GM23338 (cell line): ENCODE measurements at places on chromosomes 1 and 21. TPM values are rescaled to one million over a fixed set of nuclear protein-coding genes. Genes with fewer than 3 reads are reported as not detected.

GRCh38 chr21:45129189-45129923, 55.0 kb downstream of the ADARB1 start:
- no peak for DNase-seq

DNA sequence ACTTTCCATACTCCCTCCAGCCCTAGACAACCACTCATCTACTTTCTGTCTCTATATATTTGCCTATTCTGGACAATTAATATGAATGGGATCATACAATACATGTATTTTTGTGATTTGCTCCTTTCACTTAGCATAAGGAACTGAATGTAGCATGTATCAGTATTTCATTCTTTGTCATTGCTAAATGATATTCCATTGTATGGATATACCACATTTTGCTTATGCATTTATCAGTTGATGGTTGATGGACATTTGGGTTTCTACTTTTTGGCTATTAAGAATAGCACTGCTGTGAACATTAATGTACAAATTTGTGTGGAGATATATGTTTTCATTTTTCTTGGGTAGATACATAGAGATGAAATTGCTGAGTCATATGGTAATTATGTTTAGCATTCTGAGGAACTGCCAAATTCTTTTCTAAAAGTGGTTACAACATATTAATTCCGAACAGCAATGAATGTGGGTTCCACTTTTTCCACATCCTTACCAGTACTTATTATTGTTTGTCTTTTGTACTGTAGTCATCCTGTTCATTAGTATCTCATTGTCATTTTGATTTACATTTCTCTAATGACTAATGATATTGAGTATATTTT, 121.0 kb downstream of the LRRC40 start:
- DNase-seq, result no peak

- DNase-seq, result no peak
These were observed 116.6 kb downstream of the HS2ST1 start for GRCh38 chr1:87030740-87031690.

DNA sequence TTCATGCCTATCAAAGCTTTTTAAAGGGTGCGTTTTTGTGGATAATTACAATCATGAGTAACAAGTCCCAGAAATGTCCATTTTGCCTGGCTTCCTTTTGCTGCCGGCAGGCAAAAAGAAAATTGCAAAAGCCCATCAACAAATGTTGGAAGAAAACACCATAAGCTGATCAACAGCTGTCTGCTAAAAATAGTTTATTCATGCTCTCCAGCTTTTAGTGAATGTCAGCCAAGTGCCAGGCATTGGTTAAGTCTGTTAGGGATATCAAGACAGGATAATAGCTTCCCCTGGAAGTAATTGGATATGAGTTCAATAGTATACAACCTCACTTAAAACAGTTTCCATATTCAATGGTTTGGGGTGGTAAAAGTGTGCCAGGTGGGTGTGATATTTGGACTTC, 13.6 kb upstream of the AGMAT start:
- DNase-seq, result no peak

ZCCHC17 gene
- total RNA-seq, result 40.1 and 43.7 TPM in 2 replicates

DNA sequence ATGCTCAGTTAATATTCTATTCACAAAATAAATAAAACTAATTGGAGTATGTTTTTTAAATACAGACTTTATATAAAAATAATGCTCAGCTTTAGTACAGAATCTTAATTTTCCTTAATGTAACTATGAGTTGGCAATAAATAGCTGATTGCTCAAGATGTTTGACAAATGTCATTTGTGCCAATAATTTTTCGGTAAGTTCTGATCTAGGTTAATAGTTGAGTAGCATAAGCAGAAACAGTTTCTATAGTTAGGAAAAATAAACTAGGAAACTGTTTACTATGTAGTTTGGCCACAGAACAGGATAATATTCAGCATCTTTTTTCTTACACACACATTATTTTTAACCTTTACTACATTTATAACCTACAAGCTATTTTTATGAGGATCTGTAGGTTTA, 40.3 kb downstream of the KCTD3 start:
- no peak for DNase-seq

ERICH3 gene
- not detected in 2 replicates for total RNA-seq

DNA sequence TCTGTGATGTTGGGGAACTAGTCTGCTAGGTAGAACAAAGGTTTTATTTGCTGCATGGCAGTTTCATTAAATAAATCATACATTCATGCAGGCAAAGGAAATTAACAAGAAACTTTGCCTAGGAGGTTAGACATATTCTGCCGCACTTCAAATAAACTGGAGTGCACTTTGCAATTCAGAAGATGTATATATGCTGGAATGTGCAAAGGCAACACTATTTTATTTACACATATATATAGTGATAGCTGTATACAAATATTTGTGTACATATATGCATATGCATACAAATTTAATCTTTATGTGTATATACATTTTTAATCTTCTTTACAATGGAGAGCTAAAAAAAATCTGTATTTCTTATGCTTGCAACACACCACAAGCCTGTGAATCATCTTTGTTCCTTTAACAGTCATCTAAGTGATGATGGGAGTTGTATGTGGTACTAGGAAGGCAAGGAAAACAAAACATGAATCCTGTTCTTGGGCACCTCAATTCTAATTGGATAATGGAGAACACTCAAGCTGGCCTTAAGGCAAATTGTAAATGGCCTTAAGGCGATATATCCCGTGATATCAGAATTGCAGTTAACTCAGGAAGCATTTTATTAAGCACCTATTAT, 605.8 kb upstream of the CAMK1G start:
- no peak for DNase-seq

- no peak for DNase-seq
These were observed 20.7 kb downstream of the SIM2 start for GRCh38 chr21:36719614-36720013.

- DNase-seq, result no peak
These were observed 52.2 kb downstream of the ZBTB40 start for GRCh38 chr1:22503721-22504410.

DNA sequence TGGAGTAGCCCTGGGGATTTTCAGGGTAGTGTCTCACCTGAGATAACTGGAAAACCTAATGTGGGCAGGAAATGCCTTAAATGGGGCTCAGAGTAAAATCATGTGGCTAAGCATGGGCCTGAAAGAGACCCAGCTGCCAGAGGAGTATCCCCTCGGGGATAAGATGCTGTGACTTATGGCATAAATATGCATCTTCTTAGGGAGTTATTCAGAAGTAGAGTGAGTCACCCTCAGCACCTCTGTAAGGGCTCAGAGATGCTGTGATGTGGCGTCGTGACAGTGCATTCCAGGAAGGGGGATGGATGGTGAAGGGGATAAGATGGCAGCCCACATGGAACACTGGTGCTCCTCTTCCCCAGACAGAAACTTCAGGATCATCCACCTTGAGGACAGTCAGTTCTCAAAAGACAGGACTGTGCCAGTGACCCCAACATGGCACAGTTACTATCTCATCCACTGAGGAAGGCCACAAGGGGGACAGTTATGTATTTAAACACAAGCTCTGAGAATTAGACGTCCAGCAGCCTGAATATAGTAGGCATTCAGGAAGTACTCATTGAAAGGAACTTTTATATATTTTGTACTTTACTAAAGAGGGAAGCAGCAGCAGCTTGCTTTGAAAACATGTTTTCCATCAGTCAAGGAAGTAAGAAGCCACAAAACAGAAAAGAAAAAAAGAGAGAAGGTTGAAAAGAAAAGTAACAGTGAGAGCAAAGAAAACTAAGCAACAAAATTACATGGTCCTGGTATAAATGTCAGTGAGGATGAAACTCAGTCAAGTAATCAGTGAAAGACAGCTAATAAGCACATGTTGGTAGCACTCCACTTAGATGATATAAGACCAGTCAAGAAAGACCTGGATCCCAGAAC, 8.3 kb downstream of the IL24 start:
- DNase-seq, result no peak

- DNase-seq, result peak; percentile 96
These were observed 229.2 kb upstream of the CAMK1G start for GRCh38 chr1:209354111-209354839.

SRGAP2B gene
- 16.3 and 28.8 TPM in 2 replicates for total RNA-seq

DNA sequence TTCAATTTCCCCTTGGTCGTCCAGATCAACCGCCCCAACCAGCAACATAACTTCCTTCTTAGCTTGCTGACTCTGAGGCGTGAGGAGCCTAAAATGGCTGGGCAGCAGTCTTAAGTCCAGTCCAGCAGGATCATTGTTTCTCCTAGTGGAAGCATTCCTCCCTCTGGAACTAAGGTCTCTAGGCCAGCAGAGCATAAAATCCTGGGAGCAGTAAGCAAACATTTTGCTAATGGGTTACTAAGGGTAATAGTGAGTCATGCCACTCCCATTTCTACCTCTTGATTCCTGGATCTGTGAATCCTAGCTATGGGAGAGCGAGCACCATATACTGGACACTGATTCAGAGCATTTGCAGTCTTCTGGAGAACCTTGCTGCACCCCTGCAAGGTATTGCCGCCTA, 59.9 kb downstream of the ADSS2 start:
- no peak for DNase-seq

- peak; percentile 41 for DNase-seq
These were observed at the start of gene GJC2 for GRCh38 chr1:228149406-228150119. Gene GJC2, plus strand, starts transcription at chr1:228149930. Its CDS starts 7,829 bp downstream, at chr1:228157759.

DNA sequence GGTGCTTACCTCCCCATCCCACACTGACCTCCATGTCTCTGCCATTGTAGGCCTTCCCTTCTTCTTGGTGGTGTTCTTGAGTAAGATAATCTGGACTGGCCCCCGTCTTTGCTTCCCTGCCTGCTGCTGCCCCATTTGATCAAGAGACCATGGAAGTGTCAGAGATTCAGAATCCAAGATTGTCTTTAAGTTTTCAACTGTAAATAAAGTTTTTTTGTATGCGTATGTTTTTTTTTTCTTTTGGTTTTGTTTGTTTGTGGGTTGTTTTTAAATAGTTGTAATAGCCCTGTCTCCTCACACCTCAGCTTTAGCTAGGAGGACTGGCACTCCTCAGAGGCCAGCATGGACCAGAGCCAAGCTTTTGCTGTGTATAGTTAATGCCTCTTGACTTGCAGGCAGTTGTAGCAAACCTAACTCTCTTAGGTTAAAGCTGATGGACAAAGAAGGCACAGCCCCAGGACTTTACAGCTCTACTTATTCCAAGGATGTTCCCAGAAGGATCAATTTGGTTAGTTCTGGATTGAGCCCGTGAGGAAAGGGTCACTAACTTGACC, 5.6 kb upstream of the YBX1 start:
- DNase-seq, result no peak

GRCh38 chr1:83095570-83095969, 903.4 kb downstream of the TTLL7 start:
- DNase-seq, result no peak

PTGER3 gene
- total RNA-seq, result 1.6 and 4.5 TPM in 2 replicates

DNA sequence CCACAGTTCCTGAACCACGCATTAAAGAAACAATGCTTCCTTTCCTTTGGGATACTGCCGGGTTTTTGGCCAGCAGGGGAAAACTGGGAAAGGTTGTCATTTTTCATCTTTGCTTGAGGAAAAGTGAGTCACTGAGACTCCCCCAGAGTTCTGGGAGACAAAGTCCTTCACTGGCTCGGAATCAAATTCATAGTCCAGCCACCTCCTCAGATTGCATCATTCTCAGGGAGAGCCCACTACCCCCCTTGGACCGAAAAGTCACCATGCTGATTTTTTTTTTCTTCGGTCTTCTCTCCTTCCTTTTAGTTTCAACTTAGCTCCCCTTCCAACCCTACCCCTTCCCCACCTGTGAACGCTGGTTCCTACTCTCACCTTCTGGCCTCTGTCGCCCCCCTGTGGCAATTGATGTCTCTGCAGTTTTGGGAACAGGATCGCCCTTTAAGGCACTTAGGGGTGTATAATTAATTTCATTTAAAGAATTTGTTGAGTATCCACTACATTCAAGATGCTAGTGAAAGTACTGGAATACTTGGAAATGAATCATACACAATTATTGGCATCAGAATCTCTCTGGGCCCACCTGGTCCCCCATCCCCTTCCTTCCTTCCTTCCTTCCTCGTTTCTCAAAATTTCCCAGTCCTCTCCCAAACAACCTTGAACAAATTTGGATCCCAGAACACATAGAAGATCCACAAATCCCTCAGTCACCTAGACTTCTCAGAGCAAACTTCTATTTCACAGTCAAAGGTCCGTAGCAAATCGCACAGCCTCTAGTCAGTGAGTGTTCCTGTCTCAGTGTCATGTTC, 6.9 kb downstream of the ACKR1 start:
- DNase-seq, result peak; percentile 92

SLC1A7 gene
- total RNA-seq, result not detected in 2 replicates

DNA sequence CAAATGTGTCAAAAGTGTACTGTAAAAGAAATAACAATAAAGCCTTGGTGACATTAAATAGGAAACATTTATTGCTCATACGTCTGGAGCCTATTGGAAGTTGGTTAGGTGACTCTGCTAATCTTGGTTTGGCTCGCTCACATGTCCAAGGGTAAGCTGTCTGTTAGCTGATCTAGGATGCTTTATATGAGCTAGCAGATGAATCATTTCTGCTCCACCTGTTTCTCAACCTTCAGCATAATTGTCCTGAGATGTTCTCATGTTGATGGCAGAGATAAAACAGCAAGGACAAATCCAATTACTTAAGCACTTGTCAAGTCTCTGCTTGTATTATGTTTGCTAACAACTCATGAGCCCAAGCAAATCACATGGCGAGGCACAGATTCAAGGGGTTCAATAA, 56.0 kb upstream of the CD53 start:
- DNase-seq, result no peak

FCRL6 gene
- not detected in 2 replicates for total RNA-seq

- no peak for DNase-seq
These were observed 17.3 kb upstream of the ADARB1 start for GRCh38 chr21:45056917-45057560.

ARHGEF2 gene
- 64.0 and 87.6 TPM in 2 replicates for total RNA-seq

- DNase-seq, result no peak
These were observed 25.5 kb upstream of the DDAH1 start for GRCh38 chr1:85490270-85490985.

DNA sequence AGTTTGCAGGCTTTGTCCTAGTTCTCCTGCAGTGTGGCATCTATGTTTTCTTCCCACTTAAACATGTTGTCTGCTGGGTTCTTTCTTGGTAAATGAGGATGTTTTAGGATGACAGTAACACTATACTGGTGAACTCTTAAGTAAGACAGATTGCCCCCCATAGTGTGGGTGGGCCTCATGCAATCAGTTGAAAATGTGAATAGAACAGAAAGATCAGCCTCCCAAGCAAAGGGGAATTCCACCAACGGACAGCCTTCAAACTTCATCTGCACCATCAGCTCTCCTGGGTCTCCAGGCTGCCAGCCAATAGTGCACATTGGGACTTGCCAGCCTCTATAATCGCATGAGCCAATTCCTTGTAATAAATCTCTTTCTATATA, 10.7 kb upstream of the TARBP1 start:
- no peak for DNase-seq

- DNase-seq, result no peak
These were observed 14.5 kb downstream of the SCYL3 start for GRCh38 chr1:169879034-169879840.

DNA sequence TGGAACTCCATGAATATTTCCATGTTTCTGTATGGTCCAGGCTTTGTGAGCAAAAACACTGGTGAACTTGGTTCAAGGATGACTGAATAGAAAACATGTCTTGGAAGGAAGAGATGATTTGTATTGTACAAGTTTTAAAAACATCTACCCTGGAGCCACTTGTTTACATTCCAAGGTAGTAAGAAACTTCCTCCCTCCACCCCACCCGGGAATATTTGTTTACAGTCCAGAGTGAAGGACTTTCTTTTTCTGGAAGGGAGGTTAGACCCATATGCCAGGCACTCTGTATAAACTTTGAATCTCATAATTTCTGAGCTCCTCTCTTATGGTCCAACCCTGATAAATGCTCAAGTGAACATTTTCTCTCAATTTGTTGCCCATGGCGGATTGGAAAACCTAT, 323.3 kb upstream of the LYPLAL1 start:
- no peak for DNase-seq
